ENCODE measurements at places on chromosomes 6 and 20.

- no peak overlapping the region for H3K4me3 ChIP-seq
- H3K27ac ChIP-seq = no peak overlapping the region
- H3K36me3 ChIP-seq = no peaks in the 10 kb centered on the region
- DNase-seq = no peak
- peaks cover 10% of the 10 kb centered on the region for H3K4me1 ChIP-seq
Observed at GRCh38 chr6:69584913-69585729, 211.7 kb downstream of the LMBRD1 start.

- DNase-seq = no peak
- no peaks in the 10 kb centered on the region for H3K36me3 ChIP-seq
- no peaks in the 10 kb centered on the region for H3K4me1 ChIP-seq
- H3K4me3 ChIP-seq = no peak overlapping the region
- no peak overlapping the region for H3K27ac ChIP-seq
Observed at GRCh38 chr6:7719364-7719850, 6.5 kb upstream of the BMP6 start.

DNA sequence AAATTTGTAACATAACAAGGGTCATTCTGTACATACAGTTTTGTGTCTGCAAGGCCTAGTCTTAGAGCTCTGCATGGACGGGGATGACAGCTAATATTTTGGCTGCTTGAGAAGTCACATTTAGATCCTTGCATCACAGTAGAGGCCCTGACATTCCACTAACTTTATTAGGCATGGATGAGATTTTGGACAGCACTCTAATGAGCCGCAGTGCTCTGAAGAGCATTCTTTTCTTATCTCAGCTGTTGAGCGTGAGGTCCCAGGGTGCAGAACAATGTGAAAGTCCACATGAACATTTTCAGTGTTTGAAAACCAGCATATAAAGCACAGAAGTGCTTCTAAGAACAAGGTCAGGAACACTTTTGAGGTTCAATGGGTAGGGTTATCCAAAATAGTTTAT lies 58.9 kb downstream of the IPCEF1 start:
- no peaks in the 10 kb centered on the region for H3K27me3 ChIP-seq
- no peaks in the 10 kb centered on the region for H3K36me3 ChIP-seq
- no peak for DNase-seq
- H3K27ac ChIP-seq = no peak overlapping the region

DNA sequence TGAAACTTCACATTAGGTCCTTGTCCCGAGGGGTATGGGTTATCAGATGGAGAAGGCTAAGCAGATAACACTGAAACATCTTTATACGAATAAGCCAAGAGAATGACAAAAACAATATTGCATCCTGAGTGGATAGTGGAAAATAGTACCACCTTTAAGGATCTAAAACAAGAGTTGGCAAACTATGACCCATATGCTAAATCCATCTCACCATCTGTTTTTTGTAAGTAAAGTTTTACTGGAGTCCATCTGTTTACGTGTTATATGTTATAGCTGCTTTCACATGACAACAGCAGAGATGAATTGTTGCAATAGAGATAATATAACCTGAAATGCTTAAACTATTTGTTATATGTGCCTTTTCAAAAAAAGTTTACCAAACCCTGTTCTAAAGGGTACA lies 76.1 kb upstream of the TRDN start:
- no peak for DNase-seq
- H3K4me1 ChIP-seq = no peaks in the 10 kb centered on the region
- H3K4me3 ChIP-seq = no peak overlapping the region
- no peaks in the 10 kb centered on the region for H3K27me3 ChIP-seq

- DNase-seq = no peak
- H3K27me3 ChIP-seq = no peaks in the 10 kb centered on the region
- H3K4me3 ChIP-seq = no peak overlapping the region
- H3K36me3 ChIP-seq = peaks cover 1% of the 10 kb centered on the region
- H3K4me1 ChIP-seq = peaks cover 9% of the 10 kb centered on the region
- no peak overlapping the region for H3K27ac ChIP-seq
Observed at GRCh38 chr6:83062225-83062624, 3.4 kb downstream of the UBE3D start.

DNA sequence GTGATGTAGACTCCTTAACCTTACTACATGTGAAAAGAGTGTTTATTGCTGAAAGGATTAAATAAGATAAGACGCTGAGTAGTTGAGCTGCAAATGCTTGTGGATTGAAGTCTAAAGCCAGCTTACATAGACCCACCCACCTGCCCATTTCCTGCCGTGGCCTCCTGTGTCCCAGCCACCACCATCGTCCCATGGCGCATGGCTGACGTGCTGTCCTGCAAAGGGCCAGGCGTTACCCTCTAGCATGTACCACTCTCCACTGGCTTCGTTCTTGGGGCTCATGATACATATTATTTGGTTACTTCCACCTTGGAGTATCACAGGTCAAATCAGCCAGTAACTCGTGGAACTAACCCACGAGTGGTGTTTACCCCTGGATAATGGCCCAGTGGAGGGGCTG lies 181.8 kb downstream of the CDH4 start:
- DNase-seq = no peak
- H3K4me1 ChIP-seq = no peaks in the 10 kb centered on the region
- H3K27me3 ChIP-seq = no peaks in the 10 kb centered on the region

DNA sequence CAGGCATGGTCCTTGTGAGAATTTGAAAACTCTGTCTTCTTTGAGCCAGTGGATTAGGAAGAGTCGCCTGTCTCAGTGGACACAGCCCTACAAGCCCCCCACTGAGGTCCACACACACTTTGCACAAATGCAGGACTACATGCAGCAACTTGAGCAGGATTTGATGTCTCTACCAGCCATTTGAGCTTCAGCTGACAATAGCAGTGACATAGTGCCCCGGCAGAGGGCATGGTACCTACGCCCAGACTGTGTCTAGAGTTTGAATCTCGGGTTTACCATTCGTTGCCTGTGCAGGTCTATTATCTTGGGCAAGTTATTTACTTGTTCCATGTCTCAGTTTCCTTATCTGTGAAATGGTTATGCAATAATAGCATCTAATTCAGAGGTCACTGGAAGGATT lies 580.1 kb downstream of the TFAP2B start:
- H3K36me3 ChIP-seq = no peaks in the 10 kb centered on the region
- H3K27me3 ChIP-seq = no peaks in the 10 kb centered on the region
- DNase-seq = no peak
- no peak overlapping the region for H3K27ac ChIP-seq
- H3K4me1 ChIP-seq = no peaks in the 10 kb centered on the region
- H3K4me3 ChIP-seq = no peak overlapping the region

DNA sequence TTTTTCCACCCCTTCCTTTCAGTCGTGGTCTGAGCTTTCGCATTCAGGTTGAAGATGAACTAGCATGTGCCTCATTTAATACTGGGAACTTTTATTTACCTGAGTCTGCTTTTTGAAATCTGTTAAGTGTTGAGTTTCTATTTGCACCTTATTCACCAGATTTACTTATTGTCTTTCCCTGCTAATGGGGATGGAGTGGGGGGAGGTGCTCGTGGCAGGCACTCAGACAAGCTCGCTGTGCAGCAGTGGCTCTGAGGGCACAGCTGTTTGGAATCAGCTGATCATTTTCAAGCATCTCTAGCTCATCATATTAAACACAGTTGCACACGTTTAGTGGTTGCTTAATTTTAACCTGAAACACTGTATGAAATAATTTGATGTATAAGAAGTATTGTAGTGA lies 35.6 kb downstream of the UTRN start:
- no peak for DNase-seq
- no peaks in the 10 kb centered on the region for H3K27me3 ChIP-seq
- no peak overlapping the region for H3K4me3 ChIP-seq
- H3K36me3 ChIP-seq = no peaks in the 10 kb centered on the region
- no peaks in the 10 kb centered on the region for H3K4me1 ChIP-seq

DNA sequence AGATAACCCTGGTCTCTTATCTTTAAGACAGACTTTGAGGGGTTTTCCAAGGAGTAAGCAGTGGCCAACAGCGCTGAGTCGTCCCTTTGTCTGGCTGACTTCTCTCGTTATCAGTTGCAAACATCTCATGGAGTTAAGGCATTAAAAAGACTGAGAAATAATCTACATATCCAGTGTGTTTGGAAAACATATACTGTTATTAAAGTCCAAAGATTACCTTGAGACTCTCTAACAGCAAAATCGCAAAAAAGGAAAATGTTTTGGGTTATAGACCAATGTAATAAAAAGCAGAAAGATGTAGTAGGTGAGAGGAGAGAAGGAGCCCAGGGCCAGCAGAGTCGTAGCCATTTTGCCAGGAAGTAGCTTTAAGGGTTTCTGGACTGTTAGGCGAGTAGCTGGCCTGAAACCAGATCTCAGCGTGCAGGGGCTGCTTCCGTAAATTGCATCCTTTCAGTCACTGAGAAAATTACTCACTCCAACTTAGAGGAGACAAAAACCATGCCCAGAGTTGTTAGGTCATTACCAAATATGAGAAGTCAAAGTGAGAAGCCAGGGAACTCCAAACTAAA lies 24.6 kb downstream of the MYLK4 start:
- H3K27ac ChIP-seq = no peak overlapping the region
- no peaks in the 10 kb centered on the region for H3K36me3 ChIP-seq
- no peaks in the 10 kb centered on the region for H3K27me3 ChIP-seq
- H3K4me1 ChIP-seq = no peaks in the 10 kb centered on the region
- no peak for DNase-seq

DNA sequence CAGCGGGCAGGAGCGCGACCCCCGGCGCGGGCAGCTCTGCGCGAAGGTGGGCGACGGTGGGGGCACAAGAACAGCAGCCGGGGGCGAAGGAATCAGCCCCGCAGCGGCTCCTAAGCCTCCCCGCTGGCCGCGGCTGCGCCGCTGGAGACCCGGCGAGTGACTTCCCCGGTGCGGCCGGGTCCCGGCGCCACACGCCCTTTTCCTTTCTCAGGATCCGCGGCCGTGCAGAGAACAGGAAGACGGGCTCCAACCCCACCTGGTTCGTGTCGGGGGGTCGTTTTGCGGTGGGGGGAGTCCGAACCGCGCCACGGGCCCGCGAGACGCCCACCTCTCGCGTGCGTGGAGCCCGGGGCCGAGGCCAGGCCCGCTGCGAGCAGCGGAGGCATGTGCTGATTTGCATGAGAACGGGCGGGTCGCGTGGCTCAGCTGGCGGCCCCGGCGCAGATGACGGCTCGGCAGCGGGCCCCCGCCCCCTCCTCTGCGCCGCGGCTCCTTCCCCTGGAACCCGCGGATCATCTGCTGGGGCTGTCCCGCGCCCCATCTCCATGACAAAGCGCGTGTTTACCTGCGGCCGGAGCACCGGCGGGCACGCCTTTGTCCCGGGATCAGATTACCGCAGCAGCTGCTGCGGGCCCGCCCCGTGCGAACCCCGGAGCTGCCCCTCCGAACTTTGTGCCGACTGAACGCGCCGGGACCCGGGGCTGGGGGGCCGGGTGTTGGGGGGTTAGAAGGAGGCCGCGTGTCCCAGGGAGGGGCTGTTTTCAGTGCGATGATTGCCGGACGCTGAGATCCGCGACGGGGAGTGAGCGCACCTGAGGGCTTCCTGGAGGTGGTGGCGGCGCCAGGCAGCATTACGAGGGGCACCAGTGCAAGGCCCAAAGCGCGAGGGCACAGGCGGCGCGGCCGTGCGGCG lies 4.9 kb upstream of the DLL1 start:
- no peak for DNase-seq
- H3K27me3 ChIP-seq = peaks cover 69% of the 10 kb centered on the region
- no peak overlapping the region for H3K27ac ChIP-seq
- H3K36me3 ChIP-seq = no peaks in the 10 kb centered on the region
- H3K4me1 ChIP-seq = peaks cover 59% of the 10 kb centered on the region

DNA sequence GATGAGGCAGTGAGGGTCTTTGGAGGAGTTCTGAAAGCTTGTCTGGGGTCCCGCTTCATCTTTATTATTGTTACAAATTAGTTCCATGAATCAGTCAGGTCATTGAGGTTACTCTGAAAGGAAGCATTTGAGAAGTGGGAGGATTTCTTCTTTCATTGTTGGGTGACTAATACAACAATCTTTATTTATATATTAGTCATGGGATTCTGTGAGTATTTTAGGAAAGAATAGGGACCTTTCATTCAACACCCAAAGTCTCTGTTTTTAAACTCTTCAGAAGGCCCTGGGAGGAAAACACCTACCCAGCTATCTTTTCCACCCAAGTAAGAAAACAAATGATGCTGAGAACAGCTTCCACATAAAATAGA lies 98.3 kb downstream of the SOD2 start:
- no peak overlapping the region for H3K27ac ChIP-seq
- H3K4me1 ChIP-seq = no peaks in the 10 kb centered on the region
- no peak overlapping the region for H3K4me3 ChIP-seq
- no peaks in the 10 kb centered on the region for H3K27me3 ChIP-seq

DNA sequence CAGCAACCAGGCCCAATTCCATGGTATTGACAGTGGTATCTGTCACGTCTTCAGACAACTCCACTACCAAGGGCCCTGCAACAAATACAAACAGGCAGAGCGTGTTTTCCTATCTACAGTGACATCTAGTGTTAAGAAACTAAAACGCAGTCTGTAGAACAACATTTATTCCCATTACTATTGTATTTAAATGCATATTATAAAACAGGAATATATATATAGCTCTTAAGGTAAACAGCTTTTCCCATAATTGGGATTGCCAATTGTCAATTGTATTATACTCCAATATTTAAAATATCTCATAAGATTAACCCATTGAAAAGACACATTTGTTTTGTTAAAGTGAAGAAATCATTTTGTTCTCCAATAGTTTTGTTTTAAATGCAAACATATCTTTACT lies 97.2 kb downstream of the KIF16B start:
- DNase-seq = no peak
- H3K4me1 ChIP-seq = no peaks in the 10 kb centered on the region

DNA sequence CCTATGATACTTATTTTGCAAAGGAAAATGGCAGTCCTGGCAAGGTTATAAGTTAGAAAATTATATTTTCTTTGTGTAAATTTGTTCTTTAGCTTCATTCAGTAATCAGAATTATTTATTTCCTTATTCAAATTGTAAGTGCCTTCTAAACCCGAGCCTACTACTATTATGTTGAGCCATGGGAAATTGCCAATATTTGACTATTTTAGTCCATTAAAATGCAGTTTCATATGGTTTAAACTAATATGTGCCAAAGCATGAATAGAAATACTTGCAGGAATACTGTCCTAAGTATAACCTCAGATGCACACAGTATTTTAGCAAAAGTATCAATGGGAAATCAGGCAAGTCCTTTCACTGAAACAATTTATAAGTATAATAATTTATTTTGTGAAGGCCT lies 228.4 kb downstream of the LAMA2 start:
- no peaks in the 10 kb centered on the region for H3K36me3 ChIP-seq
- H3K4me3 ChIP-seq = no peak overlapping the region
- DNase-seq = no peak
- no peaks in the 10 kb centered on the region for H3K4me1 ChIP-seq

- DNase-seq = no peak
- H3K27me3 ChIP-seq = no peaks in the 10 kb centered on the region
- no peaks in the 10 kb centered on the region for H3K4me1 ChIP-seq
- no peak overlapping the region for H3K27ac ChIP-seq
- no peak overlapping the region for H3K4me3 ChIP-seq
Observed at GRCh38 chr6:146985111-146985510, 219.1 kb upstream of the STXBP5 start.

- H3K27ac ChIP-seq = no peak overlapping the region
- H3K4me3 ChIP-seq = no peak overlapping the region
- no peak for DNase-seq
- peaks cover 5% of the 10 kb centered on the region for H3K27me3 ChIP-seq
- no peaks in the 10 kb centered on the region for H3K36me3 ChIP-seq
Observed at GRCh38 chr6:34128045-34128444, 17.8 kb downstream of the GRM4 start.
